ENCODE measurements at places on chromosomes 11 and 22.

GRCh38 chr22:31853736-31854495 lies 90.4 kb upstream of the YWHAH start:
- no peak for DNase-seq

DNA sequence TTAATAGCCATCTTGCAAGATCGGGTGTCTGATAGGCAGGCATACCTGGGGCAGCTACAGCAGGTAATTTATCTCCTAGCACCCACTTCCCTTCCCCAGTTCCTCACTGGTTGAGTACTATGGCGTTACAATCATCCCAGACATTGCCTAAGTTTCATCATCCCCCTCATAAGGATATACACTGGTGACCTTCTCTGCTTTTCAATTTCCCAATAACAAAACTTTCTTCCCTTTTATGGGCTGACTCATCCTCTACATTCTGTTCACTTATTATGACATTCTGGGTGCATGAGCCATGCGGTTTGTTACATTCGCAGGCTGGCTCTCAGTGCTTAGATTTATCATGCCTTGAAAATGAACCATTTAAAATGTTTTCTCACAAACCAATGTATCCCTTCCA lies 5.0 kb upstream of the MRPL11 start:
- no peak for DNase-seq

DNA sequence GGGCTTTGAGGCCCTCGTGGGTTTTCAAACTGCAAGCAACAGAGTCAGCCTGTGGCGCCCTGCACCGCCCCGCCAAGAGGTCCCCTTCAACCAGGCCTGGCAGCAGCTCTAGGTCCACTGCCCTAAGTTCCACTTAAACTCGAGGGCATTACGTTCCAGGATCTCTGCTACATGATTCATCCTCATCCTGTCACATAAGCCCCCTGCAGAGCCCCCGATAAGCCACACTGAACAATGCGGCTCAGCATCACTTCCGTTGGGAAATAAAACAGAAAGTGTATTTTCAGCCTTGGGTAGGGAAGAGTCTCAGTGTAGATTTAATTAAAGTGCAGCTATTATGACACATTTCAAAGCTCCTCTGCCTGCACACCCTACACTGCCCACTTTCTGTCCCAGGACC lies 24.6 kb downstream of the SULT4A1 start:
- DNase-seq, result no peak

DNA sequence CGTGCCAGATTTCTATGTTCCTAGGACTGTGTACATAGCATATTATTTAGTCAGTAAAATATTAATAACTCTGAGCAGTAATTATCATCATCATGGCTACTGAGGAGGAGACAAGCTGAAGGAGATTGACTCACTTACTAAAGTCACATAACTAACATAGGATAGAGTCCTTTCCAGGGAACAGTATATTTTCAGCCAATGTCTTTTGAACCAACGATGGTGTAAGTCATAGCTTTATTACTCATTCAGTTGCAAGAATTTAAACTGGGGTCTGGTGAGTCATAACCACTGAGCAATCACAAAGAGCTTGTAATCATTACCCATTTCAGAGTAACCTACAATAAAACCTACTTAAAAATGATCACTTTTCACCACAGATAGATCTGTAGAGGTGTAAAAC lies 1564.8 kb upstream of the TENM4 start:
- DNase-seq, result no peak

- DNase-seq, result no peak
These were observed 9.6 kb upstream of the CD248 start for GRCh38 chr11:66326261-66327111.

DNA sequence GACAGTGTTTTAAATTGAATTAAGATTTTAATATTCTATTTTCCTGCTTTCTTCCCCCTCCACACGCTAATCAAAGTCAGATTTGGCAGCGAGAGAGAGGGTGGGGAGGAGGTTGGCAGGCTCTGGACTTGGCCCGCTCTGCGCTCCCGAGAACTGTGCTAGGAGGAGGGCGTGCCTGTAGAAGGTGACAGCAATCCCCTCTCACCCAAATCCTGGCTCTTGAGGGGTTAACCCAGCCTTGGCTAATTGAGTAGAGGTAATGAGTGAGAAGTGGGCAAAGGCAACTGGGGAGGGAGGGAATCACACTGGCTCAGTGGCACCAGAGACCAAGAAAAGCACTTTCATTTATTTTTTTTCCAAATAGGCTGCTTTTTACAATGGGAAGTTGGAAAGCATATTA lies 42.2 kb downstream of the BUD13 start:
- DNase-seq, result no peak

- peak; percentile 30 for DNase-seq
These were observed 24.0 kb upstream of the ATXN10 start for GRCh38 chr22:45647532-45648225.

DNA sequence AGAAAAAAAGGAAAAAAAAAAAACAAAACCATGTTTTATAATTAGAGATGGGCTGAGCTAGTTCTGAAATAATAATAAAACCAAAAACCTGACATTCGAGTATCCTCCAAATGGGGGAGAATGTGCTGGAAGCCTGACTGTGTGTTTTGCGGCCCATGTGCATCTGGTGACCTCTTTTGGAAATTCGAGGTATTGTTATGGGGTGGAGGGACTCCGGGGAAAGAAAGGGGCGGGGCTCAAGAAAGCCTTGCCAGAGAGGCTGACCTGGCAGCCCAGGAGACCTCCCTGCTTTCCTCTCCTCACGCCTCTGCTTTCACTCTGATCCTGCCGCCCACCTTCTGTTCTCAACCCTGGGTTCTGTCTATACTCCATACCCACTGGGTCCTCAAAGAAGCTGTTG lies 72.9 kb downstream of the CTTN start:
- DNase-seq, result no peak

DNA sequence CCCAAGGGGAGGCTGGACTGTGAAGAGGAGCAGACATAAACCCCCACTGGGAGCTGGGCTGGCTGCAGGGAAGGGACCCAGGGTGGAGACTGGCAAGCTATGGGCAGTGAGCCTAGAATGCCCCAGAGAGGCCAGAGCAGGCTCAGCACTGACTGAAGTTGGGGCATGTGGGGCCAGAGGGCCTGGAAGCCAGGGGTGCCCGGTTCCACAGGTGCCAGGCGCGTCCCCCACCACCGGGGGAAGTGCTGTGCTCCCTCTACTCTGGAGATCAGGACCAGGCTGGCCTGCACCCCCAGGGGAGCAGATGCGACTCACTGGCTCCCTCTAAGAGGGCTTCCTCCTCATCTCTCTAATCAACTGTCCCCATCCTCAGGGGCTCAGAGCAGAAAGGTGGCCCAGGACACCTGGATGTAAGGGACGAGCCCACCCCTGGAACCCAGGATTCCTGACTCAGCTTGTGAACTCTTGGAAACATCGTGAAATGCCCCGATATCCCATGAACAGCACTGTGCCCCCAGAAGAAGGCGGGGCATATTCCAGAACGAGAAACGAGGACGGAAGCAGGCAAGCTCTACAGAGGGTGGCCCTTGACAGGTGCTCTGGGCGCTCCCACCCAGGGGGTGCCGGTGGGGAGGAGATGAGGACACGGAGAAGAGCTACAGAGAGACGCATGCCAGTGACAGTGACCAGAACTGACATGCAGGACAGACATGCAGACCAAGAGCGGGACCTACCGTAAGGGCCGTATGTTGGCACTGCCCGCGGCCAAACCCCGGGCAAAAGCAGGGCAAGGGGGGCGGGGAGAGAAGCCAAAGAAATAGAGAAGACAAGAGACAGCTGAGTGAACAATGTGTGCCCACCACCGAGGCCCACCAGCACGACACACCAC lies 20.4 kb downstream of the MAFF start:
- DNase-seq, result no peak

DNA sequence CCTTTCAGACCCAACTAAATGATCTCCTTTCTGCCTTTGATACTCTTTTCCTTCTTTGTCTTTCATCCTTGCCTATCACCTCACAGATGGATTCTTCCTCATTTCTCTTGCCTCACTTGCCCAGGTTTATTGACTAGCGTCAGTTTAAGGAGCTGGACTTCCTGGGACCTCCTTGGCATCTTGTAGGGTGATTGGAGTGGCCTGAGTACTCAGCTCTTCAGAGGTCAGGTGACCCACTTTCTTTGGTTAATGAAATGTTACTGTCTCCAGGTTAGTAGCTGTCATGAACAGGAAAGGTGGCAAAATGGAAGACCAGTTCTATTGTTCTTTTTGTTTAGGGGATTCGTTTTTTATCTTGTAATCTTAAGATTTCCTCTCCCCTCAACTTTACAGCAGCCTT lies 4.6 kb upstream of the BACE1-AS start:
- no peak for DNase-seq

DNA sequence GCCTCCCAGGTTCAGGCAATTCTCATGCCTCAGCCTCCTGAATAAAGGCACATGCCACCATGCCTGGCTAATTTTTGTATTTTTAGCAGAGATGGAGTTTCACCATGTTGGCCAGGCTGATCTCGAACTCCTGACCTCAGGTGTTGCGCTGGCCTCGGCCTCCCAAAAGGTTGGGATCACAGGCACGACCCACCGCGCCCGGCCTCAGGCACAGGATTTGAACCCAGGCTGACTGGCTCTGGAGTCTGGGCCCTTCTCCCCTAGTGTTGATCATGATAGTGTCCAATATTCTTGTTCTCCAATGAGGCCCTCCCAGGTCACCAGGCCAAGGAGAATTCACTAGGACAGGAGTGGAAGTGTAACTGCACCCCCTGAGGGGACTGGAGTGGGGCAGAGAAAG lies 401.9 kb downstream of the LARGE1 start:
- DNase-seq, result no peak

DNA sequence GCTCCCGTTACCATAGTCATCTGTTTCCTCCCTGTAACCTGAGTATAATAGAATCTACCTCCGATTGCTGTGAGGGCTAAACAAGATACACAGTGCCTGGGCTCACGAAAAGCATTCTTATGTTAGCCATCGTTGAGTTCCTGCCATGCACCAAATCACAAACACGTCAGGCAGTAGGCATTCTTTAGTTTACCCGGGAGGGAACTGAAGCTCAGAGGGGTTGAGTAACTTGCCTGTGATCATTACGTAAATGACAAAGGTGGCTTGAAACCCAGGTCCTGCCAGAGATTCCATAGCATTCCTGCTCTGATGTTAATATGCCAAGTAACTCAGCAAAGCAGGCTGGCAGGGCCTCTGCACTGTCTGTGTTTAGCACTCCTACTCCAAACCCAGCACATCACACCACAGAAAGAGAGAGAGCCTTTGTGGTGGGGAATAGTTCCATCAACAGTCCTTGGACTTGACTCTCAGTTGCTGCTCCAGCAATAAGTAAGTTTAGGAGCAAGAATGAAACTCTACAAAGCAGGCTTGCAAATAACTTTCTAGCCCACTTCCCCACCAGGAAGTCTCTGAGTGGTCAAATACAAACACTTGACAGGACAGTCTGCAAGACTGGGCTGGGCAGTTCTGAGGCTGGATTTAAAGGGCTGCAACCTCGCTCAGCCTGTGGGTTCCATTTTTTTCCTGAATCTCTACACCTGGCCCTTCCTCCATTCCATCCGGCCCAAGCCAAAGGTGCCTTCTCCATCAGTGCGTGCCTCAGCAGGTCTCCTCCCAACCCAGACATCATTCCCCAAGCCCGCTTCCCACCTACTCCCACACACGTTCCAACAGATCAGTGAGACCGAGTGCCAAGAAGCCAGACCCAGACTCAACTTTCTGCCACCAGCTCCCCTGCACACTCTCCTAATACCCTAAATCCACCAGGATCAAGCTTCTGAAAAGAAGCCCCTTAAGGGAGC lies 1.1 kb downstream of the SCN2B start:
- DNase-seq, result no peak

GRCh38 chr11:126501641-126502040 lies 146.2 kb downstream of the ST3GAL4 start:
- no peak for DNase-seq

GRCh38 chr11:120462825-120463224 lies 48.7 kb upstream of the GRIK4 start:
- DNase-seq, result no peak

GRCh38 chr22:19885841-19886592 lies 31.3 kb upstream of the GNB1L start:
- no peak for DNase-seq
